NCI-H1930 (cell line): ENCODE measurements at places on chromosomes 16 and 17.

GRCh38 chr16:69494991-69495392 lies 70.6 kb downstream of the CYB5B start:
- no peak for DNase-seq

GRCh38 chr16:47016700-47017133 lies 43.2 kb upstream of the DNAJA2 start:
- DNase-seq: no peak

- no peak for DNase-seq
Observed at GRCh38 chr16:860891-861290, 60.4 kb upstream of the GNG13 start.

GRCh38 chr17:66459811-66460270 lies 157.4 kb downstream of the PRKCA start:
- no peak for DNase-seq

DNA sequence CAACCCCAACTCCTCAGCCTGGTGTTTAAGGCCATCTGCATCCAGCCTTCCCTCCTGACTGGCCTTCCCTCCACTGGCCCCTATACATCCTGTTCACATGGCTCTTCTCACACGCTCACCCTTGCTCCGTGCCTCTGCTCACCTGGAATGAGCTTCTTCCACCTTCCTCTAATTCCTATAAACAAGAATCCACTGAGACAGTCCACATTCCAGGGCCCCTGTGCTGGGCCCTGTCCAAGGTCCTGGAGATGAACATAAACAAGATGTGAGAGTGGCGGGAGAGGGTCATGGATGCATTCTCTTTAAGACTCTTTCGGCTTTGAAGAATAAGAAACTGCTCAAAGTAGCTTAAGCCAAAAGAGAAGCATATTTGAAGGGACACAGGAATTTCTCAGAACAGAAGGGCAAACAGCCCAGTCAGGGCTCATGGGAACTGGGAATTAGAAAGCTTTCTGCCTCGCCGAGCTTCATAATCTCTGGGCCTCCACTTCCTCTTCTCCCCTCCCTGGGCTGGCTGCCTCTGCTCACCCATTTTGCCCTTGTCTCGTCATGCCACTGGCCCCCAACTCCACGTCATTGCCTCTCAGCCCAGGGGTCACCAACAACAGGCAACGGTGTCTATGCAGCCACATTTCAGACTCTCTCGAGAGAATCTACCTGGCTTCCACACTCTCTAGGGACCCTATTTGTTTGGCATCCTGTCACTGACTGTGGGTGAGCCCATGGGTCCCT lies 13.5 kb downstream of the SPPL2C start:
- DNase-seq: no peak

- DNase-seq: no peak
Observed at GRCh38 chr16:46974352-46974751, 878 bp upstream of the DNAJA2 start.

DNA sequence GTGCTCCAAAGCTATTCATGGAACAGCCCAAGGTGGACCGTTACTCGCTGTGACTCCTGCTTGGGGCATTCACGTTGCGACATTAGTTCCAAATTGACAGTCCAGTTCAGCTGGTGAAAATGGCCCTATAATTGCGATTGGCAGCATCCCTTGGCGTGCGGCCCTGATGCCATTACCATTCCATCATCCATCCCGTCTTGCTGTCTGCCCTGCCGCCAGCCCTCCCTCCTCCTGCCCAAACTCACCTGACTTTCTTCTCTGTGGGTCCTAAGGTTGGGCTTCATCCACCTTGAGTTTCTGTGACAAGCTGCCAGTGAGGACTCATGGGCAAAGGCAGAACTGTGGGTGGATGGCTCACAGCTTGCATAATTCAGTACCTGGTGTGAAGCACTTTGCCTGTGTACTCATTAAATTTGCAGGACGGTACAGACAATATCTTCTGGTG lies 104.6 kb downstream of the RPTOR start:
- DNase-seq: no peak

GRCh38 chr16:49524216-49524946 lies 150.8 kb downstream of the C16orf78 start:
- no peak for DNase-seq

GRCh38 chr16:69563605-69564580 lies 1.9 kb upstream of the NFAT5 start:
- DNase-seq: no peak

DNA sequence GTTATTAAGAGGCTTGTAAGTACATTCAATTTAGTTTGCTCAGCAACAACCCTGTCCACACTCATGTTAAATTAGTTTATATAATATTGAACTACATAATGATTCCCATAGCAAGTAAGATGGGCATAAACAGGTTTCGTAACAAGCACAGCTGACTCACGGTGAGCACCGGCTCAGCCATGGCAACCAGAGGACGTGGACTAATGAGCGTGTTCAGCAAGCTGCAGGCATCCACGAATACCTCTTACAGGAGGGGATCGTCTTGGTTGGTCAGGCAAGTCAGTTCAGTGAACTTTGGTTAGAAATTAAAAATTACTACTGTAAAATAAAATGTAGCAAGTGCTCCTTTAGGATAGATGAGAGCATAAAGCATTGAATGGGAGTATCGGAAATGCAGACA lies 58.4 kb downstream of the ELAC2 start:
- DNase-seq: no peak

GRCh38 chr16:29820271-29820701 lies at the start of gene MVP:
Gene MVP (plus strand): TSS chr16:29820462. CDS start chr16:29830550, 10,088 bp downstream.
- DNase-seq: no peak

DNA sequence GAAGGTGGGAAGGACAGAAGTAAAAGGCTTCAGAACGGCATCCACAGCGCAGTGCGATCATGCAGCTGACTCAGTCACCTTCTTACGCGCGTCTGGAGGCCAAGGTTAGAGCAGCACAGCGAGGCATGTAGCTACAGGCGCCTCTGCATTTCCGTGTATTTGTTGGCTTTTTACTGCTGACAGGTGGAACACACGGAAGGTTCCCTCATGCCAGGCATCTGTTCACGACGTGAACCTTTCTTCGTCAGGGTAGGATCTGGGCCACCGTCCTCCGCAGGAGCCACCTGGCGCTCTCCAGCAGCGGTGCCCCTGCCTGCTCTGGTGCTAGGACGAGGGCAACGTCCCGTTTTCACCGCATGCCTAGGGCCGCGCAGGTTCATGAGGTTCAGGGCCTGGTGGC lies 15.3 kb downstream of the TMEM204 start:
- no peak for DNase-seq

GRCh38 chr16:87597324-87597830 lies 4.9 kb upstream of the JPH3 start:
- DNase-seq: no peak

DNA sequence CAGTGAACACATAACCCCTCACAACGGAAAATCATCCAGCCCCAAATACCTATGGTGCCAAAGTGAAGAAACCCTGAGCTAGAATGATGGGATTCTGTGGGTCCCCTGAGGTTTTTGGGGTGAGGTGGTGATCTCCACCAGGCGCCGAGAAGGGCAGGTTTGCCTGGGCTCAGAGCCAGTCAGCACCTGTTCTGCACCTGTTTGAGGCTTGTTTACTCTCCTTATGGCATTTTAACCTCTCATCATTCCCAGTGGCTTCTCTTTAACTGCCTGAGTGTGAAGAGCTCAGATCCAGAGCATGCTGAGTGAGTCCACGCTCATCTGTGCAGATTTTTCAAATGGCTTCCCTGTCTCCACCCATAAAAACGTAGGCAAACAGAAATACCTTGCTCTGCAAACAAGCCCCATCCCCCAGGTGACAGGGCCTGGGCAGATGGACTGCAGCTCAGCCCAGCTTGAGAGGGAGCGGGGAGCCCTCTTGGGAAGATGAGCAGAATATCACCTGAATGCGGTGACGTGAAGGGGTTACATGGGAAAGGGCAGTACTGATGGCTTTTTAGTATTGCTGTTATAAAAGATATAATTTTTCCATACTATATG lies 40.1 kb upstream of the CLEC19A start:
- peak; percentile 38 for DNase-seq

- DNase-seq: no peak
Observed at GRCh38 chr16:65021852-65022595, 99.8 kb downstream of the CDH11 start.

GRCh38 chr17:3860939-3861700 lies 15.1 kb upstream of the NCBP3 start:
- DNase-seq: no peak

DNA sequence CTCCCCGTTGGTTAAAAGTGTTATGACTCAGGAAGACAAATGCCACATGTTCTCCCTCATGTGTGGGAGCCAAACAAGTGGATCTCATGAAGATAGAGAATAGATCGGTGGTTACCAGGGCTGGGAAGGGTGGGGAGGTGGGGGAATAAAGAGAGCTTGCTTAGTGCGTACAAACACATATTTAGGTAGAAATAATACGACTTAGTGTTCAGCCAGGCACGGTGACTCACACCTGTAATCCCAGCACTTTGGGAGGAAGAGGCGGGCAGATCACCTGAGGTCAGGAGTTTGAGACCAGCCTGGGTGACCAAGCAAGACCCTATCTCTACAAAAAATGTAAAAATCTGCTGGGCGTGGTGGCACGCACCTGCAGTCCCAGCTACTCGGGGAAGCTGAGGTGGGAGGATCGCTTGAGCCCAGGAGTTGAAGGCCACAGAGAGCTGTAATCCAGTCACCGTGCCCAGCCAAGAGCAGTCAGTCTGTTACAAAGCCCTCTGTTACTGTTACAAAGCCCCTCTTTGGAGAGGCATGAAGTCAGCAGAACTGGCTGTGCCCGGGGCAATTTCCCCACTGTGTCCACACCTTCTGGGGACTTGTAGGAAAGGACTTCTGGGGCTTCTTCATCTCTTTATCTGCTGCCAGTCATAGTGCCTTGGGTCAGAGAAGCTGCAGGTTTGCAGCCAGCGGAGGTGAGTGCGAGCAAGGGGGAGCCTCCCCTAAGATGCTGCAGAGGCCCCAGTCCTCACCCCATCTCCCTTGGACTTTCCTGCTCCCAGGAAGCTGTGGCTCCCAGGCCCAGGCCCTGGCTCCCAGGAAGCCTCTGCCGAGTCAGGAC lies 4.3 kb upstream of the ALDH3A1 start:
- no peak for DNase-seq

GRCh38 chr16:87817910-87818309 lies 51.4 kb downstream of the SLC7A5 start:
- DNase-seq: no peak

DNA sequence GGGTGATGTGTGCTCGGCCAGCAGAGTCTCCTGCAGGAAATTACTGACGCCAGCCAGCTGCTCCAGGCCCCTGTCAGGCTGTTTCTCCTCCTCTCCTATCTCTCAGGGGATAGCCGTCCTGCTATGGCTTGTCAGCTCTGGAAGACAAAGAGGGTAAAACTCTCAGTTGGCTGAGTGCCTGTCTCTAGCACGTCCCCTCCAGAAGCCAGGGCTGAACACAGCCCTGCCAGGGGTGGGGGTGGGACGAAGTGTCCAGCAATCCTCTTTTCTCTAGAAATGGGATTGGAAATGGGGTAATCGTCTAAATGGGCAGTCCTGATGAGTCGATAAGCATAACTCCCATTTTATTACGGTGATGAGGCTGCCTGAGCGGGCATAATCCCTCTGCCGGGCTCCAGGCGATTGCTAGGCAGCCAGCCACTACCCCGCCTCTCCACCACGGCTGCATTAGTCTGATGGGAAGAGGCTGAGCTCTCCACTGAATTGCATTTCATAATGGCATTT lies 89.1 kb upstream of the GNAO1 start:
- no peak for DNase-seq

DNA sequence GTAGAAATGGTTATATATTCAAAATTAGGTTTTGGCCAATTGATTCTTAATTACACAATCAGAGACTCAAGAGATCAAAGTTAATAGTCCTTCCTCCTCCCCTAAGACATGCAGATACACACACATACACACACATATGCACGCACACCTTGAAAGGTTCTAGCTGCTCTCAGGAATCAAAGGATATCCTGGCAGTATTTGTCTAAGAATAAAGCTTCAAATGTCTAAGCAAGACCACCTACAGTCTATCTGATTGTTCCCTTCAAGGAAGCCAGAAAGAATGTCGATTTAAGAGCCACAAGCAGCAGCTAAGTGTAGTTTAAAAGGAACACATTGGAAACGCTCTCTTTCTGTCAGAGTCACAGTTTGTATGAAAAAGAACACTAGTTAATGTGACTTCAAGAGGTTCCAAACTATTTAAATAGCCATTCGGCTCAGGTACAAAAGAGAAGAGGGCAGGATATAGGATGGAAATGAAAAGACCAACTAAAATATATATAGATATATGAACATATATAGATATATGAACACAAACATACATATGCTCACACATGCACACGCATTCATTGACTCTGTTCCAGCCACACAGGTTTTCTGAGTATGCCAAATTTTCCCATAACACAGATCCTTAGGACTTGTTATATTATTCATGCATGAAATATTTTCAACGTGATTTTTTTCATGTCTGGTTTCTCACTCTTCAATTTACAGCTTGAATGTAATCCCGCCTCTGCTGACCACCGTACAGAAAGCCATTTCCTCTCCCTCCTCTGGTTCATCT lies 79.0 kb downstream of the CDH8 start:
- DNase-seq: no peak

- DNase-seq: no peak
Observed at GRCh38 chr16:64738321-64738960, 383.4 kb downstream of the CDH11 start.

DNA sequence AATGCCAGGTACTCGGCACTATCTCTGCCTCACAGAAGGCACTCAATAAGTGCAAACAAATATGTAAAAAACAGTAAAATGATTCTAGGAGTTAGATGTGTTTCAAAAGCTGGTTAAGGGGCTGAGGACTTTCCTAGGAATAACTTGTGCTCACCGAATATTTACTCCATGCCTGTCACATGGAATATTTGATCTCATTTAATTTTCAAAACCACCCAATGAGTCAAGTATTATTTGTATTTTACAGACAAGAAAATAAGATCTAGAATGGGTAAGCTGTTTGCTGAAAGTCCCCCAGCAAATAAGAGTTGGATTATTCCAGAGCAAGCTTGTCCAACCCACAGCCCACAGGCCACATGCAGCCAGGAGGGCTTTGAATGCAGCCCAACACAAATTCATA lies 34.6 kb upstream of the LYRM9 start:
- no peak for DNase-seq

- DNase-seq: no peak
Observed at GRCh38 chr17:83145358-83145738, 65.9 kb downstream of the METRNL start.

DNA sequence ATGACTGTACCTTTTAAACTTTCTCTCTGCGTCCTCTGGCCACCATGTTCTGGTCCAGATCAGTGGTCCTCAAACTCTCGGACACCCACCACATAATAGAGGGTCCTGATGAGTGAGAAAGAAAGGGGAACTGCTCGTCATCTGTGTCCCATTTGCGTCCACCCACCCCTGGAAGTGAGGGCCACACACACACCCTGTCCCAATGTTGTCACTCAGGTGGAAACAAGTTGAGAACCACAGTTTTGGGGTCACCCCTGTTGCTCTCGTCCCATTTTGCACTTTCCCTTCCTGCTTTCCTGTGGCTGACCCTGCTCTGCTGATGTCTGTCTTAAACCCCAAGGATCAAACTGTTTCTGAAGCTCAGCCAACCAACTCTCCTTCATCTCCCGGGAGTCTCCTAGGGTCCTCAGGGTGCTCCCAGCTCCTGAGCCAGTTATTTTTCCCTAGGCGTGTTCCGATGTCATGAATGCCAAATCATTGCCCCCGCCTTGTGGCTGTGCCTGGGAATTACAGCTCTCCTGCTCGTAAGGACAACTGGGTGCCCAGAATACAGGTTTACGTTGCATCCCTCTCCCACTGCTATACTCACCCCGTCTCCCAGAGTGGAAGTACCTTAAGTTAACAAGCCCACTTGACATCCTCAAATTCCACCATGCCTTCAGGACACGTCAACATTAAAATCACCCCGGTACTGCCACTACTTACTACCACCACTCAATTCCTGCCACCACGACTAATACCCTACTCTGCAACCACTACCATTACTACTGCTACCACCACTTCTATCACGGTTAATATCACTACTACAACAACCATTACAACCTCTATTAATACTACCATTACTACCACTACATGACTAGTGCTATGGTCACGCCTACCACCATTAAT lies 26.0 kb upstream of the HNF1B start:
- no peak for DNase-seq
